Fibroblast of the aortic adventitia (primary cell): ENCODE measurements at places on chromosomes 16 and 17.

DNA sequence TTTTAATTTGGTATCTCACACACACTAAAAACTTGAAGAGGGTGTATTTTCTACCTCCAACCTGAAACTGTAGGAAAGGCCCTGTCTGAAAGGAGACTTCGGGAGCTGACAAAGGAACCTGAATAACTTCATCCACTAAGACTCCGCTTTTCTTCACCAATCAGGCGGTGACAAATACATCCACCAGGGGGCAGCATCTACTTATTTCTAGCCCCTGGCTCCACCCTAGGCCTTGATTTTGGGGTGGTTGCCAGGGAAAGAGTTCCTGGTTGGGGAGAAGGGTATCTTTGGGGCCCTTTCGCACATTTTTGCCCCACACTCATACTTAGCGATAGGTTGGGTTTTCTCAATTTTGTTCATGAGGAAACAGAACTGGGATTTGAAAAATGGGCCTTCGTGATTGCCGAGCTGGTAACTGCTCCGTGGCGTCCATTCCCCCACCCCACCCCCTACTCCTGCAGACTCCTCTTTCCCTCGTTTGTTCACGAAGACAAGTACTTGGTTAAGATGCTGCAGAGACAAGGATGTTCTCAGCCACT lies 4.8 kb upstream of the ARL4D start:
- DNase-seq, result peak; percentile 94

- peak; percentile 34 for DNase-seq
Measured at GRCh38 chr17:63039342-63039741, 73.3 kb downstream of the TANC2 start.

GRCh38 chr16:72889616-72890582 lies 158.0 kb downstream of the ZFHX3 start:
- no peak for DNase-seq

DNA sequence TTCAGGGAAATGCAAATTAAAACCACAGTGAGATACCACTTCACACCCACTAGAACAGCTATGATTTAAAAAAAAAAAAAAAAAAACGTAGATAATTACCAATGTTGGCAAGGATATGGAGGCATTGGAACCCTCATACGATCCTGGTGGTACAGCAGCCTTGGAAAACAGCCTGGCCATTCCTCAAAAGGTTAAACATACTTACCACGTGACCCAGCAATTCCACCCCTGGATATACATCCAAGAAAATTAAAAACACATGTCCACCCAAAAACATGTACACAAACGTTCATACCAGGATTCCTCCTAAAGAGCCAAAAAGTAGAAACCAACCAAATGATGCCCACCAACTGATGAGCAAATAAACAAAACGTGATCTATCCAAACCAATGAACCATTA lies 68.1 kb downstream of the GAS7 start:
- DNase-seq, result no peak

DNA sequence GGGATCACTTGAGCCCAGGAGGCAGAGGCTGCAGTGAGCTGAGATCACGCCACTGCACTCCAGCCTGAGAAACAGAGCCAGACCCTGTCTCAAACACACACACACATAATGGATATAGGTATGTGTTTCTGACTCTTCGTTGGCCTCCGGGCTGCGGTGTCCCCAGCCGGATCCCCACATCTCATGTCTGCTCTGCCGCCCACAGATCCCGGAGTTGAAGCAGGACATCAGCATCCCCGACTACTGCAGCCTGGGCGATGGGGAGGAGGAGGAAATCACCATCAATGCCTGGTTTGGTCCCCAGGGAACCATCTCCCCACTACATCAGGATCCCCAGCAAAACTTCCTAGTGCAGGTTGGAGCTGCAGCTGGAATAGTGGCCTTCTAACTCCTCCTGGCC lies 15.4 kb downstream of the KDM8 start:
- DNase-seq, result no peak

- no peak for DNase-seq
Measured at GRCh38 chr17:64634218-64634617, 27.9 kb downstream of the SMURF2 start.

GRCh38 chr17:17356149-17356930 lies 53.2 kb downstream of the NT5M start:
- DNase-seq, result peak; percentile 89

- DNase-seq, result no peak
Measured at GRCh38 chr17:32926183-32926582, 1.8 kb upstream of the TMEM98 start.

DNA sequence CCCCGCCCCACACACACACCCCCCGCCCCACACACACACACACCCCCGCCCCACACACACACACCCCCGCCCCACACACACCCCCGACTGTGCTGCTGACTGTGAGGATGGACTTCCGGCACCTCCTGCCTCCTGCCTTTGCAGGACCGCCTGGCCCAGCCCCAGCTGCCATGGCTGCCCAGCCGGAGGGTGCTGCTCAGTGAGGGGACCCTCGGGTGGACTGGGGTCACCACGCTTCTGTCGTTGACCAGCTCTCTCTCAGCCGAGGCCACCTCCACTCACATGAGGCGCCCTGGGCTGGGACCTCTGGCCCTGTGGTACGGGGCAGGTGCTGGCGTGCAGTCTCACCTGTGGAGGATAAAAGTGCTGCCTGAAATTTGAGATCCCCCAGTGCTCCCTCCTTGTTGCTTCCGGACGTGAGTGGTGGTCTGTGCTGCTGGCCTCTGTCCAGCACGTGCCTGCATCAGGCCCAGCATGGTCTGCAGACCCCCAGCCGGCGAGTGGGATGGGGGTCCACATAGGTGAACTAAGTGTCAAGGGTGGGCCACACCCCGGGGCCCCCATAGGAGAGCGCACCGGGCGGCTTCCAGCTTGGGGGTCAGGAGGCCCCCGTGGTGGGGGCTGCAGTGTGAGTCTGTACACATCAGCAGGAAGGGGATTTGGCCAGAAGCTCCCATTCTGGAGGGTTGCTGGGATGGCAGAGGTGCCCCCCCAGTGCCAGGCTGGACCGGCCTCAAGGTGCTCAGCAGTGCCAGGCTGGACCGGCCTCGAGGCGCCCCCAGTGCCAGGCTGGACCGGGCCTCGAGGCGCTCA lies 11.2 kb downstream of the METRNL start:
- DNase-seq, result no peak

GRCh38 chr16:74574146-74574545 lies 32.8 kb downstream of the GLG1 start:
- DNase-seq, result no peak

DNA sequence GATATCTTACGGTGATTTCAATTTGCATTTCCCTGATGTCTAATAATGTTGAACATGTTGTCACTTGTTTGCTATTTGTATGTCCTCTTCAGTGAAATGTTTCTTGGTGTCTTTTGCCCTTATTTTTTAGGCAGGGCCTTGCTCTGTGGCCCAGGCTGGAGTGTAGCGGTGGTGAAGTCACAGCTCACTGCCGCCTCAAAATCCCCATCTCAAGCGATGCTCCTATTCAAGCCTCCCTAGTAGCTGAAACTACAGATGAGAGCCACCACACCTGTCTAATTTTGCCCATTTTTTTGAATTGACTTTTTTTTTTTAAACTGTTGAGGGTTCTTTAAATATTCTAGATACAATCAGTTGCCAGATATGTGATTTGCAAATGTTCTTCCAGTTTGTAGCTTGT lies 8.3 kb downstream of the UBE2G1 start:
- DNase-seq, result no peak

DNA sequence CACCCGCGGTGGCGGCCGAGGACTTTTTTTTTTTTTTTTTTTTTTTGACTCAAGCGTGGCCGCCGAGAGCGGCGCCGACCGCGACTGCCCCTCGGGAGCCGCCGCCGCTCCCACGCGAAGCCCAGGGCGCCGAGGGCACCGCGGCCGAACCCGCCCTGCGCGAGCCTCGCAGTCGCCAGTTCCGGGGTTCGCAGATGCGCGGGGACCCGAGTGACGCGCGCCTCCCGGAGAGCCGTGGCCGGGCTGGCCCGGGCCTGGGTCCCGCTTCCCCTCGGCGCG lies 1.1 kb downstream of the METRNL start:
- DNase-seq, result no peak

- no peak for DNase-seq
Measured at GRCh38 chr16:457732-458400, 32.4 kb downstream of the RAB11FIP3 start.

DNA sequence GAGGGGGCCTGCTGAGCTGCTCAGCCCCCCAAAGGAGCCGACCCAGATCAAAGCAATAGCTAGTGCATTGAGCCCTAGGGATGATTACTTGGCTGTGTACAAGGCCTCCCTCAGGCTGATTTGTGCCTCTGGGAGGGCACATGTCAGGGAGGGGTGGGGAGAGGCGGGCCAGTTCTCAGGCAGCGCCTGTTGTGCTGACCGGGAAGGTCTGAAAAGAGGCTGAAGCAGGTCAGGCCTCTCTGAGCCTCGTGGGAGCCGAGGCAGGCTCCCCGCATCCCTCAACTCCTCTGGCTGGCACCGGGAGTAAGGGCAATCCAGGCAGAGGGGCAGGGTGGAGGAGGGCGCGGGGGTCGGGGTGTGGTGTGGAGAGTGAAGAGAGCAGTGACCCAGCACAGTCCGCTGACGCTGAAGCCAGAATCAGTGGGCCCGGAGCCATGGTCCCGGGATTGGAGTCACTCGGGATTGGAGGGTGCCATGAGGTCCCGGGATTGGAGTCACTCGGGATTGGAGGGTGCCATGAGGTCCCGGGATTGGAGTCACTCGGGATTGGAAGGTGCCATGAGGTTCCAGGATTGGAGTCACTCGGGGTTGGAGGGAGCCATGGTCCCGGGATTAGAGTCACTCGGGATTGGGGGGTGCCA lies 3.0 kb downstream of the DCXR start:
- no peak for DNase-seq

DNA sequence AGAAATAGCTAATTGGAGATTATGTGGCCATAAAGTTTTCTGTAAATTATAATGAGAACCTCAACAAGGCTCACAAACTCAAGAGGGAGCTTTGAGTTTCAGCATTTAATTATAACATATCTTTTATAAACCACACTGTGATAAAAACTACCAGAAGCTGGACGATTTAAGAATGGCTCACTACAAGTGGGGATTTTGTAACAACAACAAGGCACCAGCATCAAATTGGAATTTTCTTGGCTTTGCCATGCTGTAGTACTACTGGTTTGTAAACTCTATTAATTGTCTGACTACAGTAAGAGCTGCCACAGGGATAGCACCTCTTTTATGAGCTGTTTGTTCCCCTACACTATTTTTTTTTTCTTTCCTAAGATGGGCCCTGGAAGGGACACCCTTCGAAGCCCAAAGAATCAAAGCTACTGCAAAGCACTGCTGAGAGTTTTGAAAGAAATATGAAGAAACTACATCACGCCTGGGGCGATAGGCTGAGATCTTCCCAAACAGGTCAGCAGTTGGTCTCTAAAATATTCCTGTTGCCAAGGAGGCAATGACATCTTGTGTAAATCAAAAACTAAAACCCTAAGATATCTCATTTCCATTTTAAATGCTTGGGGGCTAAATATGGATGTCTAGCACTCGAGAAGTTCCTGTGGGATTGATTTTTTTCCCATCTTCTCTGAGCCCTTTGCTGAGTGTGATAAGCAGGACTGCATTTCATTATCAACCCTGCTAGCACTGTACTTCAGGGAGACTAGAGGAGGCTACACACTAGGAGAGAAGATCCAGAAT lies 40.9 kb downstream of the SKAP1 start:
- DNase-seq, result no peak

- DNase-seq, result peak; percentile 79
Measured at GRCh38 chr16:48963901-48964615, 317.6 kb downstream of the CBLN1 start.

DNA sequence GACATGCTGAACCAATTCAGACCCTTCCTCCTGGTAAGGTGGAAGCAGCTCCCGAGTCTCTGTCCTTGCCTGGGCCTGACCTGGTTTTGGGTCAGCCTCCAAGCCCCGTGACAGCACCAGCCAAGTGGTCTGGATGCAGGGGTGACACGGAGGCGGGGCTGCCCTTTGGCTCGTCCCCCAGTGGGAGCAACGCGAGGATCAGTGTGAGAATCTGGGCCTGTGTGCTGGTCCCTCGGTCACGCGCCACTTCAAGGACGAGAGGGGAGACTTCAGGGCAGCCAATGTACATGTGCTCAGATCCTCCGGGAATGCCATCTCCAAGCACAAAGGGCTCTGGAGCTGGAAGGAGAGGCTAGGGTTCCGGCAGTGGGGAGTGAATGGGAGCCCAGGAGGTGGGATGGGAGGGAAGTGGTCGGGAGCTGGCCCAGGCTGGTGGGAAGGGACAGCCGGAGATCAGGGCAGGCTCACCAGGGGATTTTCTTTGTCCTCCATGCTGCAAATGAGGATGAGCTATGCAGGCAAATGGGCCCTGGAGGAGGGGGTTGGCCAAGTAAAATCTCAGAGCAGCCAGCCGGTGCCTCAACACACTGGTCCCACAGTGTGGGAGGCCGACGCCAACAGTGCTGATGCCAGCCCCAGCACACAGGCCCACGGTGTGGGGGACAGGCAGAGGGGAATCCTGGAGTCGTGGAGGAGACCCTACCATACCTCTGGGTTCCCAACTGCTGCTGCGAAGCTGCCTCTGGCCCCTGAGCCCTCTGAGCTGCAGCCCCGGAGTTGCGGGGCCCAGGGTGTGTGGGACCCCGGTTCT lies 4.2 kb upstream of the NDRG4 start:
- no peak for DNase-seq

- no peak for DNase-seq
Measured at GRCh38 chr16:55811811-55812210, 21.1 kb downstream of the CES1 start.

GRCh38 chr17:80529104-80529903 lies 15.3 kb upstream of the RPTOR start:
- no peak for DNase-seq

GRCh38 chr17:32142857-32143526 lies 690 bp downstream of the RHOT1 start:
- DNase-seq, result peak; percentile 69

GRCh38 chr16:28258567-28258966 lies 33.8 kb upstream of the SBK1 start:
- DNase-seq, result peak; percentile 22

GRCh38 chr17:38512473-38513058 lies 84.3 kb downstream of the ARHGAP23 start:
- no peak for DNase-seq

- DNase-seq, result no peak
Measured at GRCh38 chr17:79168486-79169055, 93.9 kb downstream of the ENGASE start.

GRCh38 chr17:69539274-69539673 lies 124.8 kb downstream of the MAP2K6 start:
- DNase-seq, result no peak

- DNase-seq, result peak; percentile 60
Measured at GRCh38 chr16:25838724-25839186, 147.0 kb downstream of the HS3ST4 start.

DNA sequence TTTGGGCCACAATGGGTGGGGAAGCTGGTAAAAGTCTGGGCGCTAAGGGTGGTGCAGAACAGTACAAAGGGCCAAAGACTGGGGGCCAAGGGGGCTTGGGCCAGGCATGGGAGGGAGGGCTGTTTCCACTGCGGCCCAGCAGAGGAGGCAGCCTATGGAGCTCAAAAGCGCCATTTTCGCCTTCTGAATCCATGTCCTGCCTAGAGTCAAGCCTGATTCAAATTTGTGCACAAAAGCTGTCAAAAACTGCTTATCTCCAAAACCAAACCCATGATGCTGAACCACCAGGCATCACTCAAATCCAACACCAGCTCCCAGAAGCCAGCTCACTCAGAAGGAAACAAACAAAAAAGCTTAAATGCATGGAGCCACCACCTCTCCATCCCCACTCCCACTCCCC lies 16.0 kb downstream of the COG7 start:
- DNase-seq, result no peak
